ENCODE measurements at places on chromosomes 6 and 20.

DNA sequence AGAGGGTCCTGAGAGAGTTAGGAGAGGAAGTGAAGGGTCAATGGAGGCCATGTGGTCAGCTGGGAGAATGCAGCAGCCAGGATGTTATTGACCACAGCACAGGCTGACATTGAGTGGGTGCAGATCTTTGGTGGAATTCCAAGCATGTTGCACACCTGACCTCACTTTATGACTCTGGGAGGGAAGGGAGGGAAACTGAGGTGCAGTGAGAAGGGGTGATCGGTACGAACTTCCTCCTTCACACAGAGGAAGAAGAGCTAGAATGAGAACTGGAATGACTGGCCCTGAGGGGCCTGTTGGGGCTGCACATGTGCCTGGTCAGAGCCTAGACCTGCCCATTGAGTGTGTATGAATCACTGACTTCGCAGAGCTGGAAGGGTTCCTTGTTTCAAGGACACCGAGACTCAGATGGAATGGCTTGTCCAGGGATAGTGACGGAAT lies 9.8 kb downstream of the FAM83D start:
- no peak for DNase-seq

DNA sequence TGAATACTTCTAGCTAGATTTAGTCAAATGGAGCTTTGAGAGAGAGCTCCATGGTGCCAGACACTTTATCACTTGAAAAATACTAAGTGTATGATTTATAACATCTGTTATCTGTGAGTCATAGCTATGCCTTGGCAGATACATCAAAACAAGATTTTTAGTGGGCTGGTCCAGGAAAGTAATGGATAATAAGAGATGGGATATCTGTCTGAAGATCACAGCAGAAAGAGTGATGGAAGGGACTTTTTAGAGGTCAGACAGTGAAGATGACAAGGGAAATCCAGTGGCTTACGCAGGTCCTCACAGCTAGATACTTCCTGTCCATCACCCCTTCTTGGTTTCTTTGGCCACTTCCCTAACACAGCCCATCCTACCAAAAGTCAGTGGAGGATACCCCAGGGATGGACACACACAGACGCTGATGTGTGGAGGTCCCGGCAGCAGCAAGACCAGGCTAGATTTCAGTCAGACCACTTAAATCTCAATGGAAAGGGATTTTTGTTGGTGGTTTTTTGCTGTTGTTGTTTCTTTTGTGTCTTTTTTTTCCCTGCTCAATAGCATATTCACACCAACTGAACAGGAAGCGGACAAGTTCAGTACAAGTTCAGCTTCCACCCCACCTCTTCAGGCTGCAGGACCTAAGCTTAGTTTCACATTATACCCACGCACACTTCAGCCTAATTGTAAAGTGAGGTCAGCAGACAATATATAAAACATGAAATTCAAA lies 209.3 kb downstream of the ALDH8A1 start:
- no peak for DNase-seq

GRCh38 chr20:20683481-20684321 lies 28.7 kb downstream of the RALGAPA2 start:
- no peak for DNase-seq

GRCh38 chr20:44839481-44839880 lies 29.1 kb upstream of the RIMS4 start:
- no peak for DNase-seq

- DNase-seq = no peak
Observed at GRCh38 chr6:89197141-89197540, 20.0 kb downstream of the GABRR1 start.

DNA sequence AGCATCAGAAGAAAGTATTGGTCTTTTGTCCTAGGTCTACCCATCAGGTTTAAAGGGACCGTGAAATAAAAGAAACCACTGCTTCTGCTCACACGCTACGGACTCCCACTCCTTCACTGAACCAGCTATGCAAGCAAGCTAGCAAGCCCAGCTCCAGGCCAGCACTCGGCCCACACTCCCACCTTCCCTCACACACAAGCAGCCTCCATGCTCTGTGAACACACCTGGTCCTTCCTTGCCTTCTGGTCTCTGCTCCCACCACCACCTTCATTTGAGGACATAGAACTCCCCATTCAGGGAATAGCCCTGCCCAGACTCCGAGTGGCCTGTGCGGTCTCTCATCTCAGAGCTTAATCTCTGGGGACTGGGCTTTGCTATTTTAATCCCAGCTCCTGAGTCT lies 436.4 kb upstream of the CDH4 start:
- DNase-seq = no peak

- no peak for DNase-seq
Observed at GRCh38 chr6:30465595-30466306, 23.6 kb upstream of the HLA-E start.

DNA sequence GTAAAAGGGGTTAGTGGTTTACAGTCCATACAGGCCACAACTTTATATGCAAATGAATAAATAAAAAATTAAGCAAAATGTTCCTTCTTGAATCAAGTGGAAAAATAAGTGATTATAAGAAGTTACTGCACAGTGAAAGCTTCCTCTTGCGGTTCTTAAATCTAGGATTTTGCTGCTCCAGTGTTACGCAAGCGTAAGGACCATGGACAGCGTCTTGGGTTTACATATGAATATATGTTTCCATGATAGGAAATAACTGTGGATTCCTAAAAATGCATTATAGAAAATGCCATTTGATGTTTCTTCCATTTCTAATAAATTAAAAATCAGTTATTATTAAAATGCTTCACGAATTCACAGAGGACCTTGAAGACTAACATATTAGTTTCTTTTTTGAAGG lies 176.6 kb upstream of the POU3F2 start:
- DNase-seq = no peak

- DNase-seq = no peak
Observed at GRCh38 chr6:43496370-43497128, 13.6 kb downstream of the LRRC73 start.

DNA sequence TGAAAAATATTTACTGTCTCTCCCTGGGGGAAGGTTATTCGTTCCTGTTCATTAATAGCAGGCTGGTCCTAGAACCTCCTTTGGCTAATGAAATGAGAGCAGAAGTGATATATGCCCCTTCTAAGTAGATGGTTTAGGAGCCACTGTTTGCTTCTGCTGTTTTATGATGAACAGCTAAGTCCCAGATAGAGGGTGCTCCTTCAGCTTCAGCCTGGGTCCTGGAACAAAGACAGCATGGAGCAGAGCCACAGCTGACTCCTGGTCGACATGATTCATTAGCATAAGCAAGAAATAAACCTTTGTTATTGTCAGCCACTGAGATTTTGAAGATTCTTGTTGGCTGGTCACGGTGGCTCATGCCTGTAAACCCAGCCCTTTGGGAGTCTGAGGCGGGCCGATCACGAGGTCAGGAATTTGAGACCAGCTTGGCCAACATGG lies 47.8 kb upstream of the ARMC2 start:
- no peak for DNase-seq

- no peak for DNase-seq
Observed at GRCh38 chr6:56863366-56863765, 91.5 kb upstream of the BEND6 start.

DNA sequence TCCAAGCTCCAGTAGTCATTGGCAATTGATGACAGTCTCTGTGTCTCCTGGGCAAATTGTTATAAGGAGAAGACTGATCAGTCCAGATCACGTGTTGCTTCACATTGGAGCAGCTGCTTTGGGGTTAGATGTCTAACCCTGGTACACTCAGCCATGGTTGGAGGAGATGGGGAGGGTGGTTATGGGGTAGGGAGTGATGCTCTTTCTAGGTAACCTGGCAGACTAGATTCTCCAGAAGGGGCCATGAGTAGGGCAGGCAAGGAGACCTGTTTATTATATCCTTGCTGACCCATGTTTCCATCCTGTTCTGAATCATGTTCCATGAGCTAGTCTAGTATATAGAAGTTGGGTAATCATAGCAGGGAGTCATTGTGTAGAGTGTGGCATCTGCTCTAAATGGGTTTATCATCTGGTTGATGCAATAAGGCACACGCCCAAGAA lies 50.8 kb upstream of the BACH2 start:
- DNase-seq = no peak

GRCh38 chr20:37567671-37568588 lies 40.3 kb upstream of the BLCAP start:
- no peak for DNase-seq

DNA sequence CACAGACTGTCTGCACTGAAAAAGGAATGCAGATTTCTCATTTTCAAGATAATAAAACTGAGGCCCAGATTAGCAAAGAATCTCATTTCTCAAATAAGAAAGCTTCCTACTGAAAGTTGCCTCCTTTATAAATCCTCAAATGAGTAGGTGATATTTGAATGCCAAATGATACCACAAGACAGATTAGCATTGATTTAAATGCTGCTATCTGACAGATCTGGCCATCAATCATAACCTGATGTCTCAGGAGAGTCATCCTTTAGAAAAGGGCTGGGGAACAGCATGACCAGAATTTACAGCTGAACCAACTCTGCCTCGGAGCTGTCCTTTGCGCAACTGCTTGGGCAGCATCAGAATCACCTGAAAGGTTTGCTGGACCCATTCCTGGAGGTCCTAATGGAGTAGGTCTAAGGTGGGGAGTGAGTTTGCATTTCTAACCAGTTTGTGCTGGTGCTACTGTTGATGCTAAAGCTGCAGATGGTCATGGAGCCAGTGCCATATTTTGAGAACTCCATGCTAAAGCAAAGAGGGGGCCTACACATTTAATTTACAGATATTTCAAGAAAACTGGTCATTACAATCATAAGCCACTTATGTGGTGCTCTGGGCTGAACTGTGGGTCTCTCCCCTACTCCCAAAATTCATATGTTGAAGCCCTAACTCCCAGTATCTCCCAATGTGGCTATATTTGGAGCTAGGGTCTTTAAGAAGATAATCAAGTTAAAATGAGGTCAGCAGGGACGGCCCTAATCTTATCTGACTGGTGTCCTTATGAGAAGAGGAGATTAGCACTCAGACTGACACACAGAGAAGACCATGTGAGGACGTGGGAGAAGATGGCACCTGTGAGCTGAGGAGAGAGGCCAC lies 295.5 kb upstream of the JARID2 start:
- no peak for DNase-seq

DNA sequence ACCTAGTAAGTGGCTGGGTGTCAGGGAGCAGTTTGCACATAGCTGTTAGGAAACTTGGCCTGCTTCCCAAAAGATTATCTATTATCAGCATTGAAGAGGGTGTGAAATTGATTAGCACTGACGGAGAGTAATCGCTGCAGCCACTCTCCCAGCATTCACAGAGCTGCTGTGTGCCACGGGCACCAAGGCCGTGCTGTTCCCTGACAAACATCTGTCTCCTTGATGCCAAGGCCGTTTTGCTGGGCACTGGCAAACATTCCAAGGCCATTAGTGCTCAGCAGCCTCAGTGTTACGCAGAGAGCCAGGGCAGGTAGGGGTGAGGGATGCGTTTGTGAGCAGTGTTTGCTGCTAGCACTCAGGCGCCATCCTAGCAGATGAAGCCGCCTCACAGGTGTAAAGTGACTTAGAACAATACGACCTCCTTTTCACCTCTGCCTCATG lies 57.7 kb upstream of the VSTM2L start:
- DNase-seq = no peak

- no peak for DNase-seq
Observed at GRCh38 chr20:12966468-12967085, 42.2 kb upstream of the SPTLC3 start.

DNA sequence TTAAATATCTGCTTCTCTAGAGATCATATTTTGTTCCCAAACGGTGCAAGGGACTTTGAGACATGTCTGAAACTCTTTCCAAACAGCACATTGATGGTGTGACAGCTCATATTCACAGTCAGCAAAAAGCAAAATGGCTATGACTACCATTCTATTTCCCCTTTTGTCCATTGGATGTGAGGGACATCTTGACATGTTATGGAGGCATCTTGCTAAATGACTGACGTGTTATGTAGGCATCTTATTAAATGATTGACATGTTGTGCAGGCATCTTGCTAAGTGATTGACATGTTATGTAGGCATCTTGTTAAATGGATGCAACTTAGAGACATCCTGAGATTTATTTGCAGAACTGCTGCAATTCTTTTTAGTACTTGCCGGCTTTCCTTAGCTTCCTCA lies 255.8 kb downstream of the DLL1 start:
- DNase-seq = no peak

DNA sequence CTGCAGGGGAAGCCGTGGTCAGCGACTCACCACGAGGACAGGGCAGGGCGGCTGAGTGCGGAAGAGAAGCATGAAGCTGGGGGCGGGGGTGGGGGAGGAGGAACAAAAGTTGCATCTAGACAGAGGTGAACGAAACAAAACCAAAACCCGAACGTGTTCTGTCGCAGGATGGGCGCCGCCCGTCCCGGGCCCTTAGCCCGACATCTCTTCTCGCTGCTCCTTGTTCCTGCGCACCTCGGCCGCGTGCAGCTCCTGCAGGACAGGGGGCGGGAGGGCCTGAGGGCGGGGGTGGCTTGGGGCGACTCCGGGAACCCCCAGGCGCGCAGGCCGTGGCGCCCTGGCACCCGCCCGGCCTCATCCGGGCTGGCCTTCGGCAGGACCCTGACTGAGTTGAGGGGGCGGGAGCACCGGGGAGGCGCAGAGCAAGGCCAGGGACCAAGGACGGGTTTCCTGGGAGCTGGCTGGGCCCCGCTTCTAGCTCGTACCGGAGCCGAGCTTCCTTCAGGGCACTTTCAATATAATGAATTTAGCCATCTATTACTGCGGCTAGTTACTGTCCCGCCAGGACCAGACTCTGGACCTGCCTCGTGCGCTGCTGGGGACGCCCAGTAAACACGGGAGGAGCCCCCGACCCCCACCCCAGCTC lies 12.0 kb downstream of the STMN3 start:
- no peak for DNase-seq

GRCh38 chr6:135173242-135173988 lies 7.7 kb upstream of the MYB start:
- DNase-seq = no peak

DNA sequence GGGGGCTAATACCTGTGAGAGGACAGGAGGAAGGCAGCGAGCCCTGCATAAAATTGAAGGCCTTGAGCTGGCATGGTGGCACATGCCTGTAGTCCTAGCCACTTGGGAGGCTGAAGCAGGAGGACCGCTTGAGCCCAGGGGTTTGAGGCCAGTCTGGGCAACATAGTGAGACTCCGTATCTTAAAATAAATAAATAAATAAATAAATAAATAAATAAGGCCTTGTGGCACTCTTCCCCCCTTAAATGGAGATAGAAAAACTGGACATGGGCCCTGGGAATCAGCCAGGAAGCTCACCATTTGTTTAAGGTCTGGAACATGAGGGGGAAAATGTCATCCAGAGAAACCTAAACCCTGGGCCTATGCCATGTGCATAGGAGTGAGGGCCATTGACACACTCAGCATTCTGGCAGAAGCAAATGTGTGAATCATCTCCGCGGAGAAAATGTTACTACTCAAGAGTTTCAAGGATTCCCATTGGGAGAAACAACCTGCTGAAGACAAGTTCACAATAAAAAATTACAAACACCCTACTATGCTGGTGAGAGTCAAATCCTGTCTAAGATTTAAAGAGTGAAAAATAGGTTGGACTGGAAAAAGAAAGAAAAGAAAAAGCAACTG lies 51.9 kb upstream of the UBR2 start:
- DNase-seq = no peak
